ENCODE measurements at places on chromosomes 16 and 17.
A peak's percentile ranks its signal among the peaks of the same experiment; 100 is the strongest.

DNA sequence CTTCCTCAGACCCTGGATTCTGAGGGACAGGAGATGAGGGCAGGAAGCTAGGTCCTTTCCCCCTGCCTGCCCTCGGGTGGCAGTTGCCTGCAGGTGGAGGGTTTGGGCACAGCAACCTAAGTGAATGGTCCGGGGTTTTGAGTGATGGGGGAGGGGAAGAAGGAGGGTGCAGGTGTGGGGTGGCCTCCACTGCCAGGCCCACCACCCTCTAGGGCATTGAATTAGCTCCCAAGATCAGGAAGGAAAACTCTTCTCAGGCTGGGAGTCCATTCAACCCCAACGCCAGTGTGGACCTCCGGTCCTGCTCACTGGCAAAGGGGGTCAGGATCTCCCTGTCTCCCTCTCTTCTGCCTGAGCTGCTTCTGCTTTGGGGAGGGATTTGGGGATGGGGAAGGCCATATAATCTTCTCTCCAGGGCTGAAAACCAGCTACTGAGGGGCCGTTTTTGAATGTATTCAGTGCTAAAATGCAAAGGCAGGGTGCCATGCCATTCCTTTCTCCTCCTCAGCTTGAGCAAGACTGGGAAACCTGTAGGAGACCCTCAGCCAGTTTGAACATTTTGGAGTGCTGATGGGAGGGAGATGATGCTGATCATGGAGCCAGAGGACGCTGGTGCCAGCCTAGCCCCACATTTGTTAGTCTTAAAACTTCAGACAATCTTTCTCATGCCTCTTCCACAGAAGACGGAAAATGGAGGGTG, 18.8 kb downstream of the GRB7 start:
- no peak for DNase-seq

DNA sequence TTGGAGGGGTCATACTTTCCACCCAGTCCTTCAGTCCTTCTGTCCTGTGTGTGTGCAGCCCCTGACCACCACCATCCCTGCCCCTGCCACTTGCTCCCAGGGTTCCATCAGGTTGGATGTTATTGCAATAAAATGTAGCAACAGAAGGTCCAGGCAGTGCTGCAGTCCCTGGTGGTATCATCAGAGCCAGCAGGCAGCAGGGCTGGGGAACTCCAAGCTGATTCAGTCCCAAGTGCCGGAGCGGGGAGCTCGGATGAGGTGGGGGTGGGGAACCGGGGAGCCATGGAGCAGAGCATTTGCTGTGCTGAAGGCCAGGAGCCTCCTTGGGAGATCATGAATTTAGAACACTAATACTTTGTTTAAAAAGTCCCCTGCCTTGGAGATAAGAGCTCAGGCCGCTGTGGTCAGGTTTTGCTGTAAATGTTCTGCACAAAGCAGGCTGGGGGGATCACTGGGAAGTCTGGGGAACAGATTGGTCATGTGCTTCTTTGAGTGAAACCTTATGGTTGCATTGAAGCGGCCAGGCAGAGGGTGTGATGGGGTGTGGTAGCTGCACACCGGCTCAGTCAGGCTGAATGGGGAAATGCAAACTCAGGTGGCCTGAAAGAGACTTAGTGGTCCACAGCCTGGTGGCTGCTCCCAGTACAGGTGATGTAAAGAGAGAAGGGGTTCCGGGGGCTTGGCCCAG, 225.9 kb downstream of the SEC14L1 start:
- DNase-seq: no peak

GRCh38 chr17:43341715-43342588, 56.8 kb upstream of the ARL4D start:
- no peak for DNase-seq

- peak; percentile 62 for DNase-seq
Observed at GRCh38 chr16:12573730-12574383, 229.8 kb downstream of the CPPED1 start.

GRCh38 chr16:19400711-19401110, 17.0 kb upstream of the TMC5 start:
- no peak for DNase-seq

DNA sequence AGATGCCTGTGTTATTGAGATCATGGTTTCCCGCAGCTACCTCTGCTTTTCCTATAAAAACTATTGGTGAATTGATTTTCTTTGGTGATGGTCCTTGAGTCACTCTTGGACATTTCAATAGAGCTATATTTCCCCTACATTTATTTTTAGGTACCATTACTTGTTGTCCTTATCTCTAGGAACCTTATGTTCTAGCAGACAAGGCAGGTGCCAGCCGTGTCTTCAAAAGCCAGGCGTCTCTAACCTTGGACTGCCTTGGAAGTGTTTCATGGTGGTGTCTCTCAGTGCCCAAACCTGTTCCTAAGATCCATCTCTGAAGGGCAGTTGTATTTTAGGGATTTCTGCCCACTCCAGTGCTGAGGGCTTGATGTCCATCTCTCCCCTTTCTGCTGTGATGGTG, 77.4 kb upstream of the CLEC18A start:
- no peak for DNase-seq

DNA sequence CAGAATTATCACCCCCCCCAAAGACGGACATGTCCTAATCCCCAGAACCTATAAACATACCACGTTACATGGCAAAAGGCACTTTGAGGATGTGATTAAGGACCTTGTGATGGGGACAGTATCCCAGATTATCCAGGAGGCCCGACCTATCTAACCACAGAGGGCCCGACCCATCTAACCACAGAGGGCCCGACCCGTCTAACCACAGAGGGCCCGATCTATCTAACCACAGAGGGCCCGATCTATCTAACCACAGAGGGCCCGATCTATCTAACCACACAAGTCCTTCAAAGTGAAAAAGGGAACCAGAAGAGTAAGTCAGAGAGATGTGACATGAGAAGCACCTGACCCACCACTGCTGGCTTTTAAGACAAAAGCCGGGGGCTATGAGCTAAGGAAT, 56.8 kb downstream of the ANKFY1 start:
- no peak for DNase-seq

GRCh38 chr16:74275031-74275636, 21.5 kb upstream of the PSMD7 start:
- peak; percentile 18 for DNase-seq

DNA sequence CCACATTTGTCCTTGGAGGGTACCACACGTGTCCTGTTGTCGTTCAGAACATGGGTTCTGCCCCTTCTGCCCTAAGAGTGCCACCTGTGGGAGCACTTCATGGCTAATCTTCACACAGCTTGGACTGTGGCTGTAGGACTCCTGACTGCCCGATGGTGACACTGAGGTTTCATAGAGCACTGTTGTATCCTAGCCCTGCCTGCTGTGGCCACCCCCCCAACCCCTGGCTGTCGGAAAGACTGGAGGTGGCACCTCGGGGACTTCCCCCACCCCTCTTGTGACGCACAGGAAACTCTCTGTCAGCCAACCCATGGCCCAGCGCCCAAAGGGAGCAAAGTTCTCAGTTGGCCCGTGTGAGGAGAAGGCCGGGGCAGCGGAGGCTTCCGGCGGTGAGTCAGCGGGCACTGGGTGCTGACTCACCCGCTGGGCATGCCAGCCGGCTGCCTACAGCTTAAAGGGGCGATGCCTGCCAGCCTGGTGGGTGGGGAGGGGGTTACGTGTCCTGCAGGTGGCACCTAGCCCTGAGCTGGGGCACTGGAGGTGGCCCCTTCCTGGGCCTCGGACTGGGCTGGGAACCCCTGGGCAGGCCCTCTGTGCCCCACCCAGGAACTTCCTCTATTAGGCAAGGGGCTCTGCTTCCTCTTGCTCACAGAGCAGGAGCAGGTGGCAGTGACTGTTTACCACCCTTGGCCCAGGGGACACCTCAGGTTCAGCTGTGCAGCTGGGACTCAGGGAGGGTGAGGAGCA, 3.4 kb downstream of the MAP2K3 start:
- DNase-seq: peak; percentile 95

DNA sequence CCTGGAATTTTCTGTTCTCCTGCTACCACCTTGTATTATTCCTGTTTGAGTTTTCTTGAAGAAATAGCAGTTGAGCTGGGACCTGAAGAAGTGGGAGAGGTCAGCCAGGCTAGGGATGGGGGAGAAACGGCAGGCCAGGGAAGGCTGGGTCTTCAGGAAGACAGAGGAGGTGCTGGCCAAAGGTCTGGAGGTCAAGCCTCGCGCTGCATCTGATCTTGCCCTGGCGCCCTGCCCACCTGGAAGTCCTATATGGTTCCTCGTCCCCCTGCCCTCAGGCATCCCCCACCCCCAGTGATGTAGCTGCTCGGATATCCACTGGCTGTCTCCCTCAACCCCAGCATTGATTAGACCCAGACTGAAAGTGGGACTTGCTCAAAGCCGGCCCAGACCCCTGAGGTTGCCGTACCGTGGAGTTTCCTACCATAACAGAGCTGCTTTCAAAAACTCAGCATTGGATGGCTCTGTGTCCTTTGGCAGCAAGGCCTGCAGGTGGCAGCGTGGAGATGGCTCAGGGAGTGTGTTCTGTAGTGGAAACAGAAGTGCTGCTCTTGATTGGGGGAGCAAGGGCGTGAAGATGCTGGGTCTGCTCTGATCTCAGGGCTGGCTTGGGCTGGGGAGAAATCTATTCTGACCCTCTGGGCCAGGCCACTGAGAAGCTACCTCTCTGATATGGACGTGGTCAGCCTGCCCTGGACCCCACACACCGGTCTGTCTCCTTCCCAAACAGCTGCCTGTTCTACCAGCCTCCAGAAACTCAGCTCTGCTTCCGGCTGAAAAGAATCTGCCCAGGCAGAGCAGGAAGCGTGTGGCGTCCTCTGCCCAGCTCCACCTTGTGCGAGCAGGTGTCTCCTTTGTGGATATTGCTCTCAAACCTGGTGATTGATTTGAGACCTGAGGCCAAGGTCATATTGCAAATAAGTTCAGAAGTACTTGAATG, 107.0 kb upstream of the CACNG5 start:
- DNase-seq: peak; percentile 72

- no peak for DNase-seq
Observed at GRCh38 chr17:17938388-17939107, 33.7 kb downstream of the TOM1L2 start.

DNA sequence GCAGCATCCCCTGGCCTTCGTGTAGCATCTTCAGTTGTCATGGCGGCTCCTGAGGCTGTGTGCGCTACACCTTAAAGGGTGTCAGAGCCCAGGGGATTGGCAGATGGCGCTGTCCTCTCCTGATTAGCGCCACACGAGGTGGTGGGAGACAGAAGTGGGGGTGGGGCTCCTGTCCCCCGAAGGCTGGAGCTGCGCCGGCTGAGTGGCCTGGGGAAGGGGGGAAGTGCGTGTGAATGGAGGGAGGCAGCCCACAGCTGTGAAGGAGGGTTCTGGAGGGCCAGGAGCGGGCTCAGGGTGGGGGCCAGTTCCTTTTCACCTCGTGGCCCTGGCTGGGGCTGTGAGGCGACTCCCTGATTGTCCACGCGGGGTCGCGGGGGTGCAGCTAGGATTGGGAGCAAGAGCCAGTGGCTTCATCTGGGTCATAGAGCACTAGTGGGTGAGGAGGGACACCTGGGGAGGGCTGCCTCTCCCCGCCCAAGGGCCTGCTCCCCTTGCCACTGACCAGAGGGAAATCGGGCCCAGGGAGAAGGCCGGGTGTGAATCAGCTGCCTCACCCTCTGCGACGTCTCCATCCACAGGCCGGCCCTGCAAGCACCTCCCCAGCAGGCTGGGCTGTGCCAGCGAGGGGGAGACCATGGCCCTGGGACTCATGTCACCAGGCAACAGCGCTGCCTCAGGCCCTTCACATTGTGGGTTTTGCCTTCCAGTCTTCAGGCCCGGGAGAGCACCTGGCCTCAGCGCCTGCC, 14.1 kb downstream of the BAHCC1 start:
- no peak for DNase-seq

DNA sequence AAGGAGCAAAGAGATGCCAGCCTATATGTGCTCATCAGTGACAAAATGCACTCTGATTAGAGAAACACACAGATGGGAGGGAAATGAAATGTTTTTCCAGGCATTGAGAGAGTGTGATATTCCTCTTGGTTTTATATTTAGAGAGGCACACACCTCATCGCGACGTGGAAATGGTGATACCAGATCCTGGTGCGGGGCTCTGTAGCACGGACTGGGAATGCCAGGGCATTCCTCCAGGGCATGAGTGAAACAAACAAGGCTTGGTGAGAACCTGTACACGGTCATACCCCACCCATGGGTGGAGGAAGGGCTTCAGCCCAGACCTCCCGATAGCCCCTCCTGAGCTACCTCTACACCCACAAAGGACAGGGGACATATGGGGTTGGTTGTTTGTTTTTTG, 280.2 kb downstream of the C16orf95 start:
- no peak for DNase-seq

- no peak for DNase-seq
Observed at GRCh38 chr16:83335076-83335475, 472.7 kb upstream of the HSBP1 start.

DNA sequence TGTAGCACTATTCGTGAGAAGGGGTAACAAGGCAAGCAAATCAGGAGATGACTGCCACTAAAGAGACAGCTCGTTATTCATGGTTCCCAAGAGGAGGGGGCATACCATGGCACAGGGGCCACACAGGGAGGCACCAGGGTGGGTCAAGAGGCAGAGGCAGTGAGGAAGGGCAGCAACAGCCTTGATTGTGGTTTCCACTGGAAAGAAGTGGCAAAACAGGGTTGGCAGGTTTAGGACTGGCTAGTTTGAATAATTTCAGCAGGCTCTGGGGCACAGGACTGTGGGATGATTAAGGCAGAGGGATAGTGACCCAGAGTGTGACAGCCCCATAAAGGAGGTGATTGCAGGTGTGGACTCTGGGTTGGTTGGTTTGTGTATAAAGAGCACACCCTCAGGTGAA, 188.9 kb downstream of the CBLN1 start:
- no peak for DNase-seq

DNA sequence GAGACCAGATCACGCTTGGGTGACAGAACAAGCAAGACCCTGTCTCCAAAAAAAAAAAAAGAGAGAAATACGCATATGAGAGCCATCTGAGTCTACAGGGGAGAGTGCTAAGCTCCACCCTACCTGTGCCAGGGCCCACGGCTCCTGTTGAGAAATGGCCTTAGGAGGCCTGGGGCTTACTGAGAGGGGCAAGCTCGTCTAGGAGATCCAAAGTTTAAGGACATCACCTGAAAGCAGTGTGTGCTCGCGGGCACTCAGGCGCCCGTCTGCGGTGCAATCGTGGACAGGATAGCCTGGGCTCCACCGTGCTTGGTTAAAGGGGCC, 14.5 kb upstream of the BAIAP2 start:
- DNase-seq: no peak

DNA sequence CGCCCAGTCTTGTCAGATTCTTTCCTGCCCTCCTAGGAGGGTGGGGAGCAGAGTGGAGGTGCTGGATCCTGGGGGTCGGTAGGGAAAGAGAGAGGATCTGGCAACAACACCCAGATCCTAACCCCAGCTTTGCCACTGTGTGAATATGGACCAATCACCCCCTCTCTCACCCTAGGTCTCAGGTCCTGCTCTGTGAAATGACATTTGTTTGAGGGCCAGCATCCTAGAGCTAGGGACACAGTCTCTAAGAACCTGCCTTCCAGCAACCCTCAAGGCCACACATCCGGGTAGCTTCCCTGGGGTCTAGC, 28.4 kb upstream of the MAP3K14 start:
- DNase-seq: no peak

Measured in urothelium cell line (cell line).